Lower lobe of right lung (tissue), 2 donors: ENCODE measurements at places on chromosomes 13 and 19. TPM values are rescaled to one million over a fixed set of nuclear protein-coding genes. Genes with fewer than 3 reads are reported as not detected.

GRCh38 chr13:46355901-46356590, 31.0 kb downstream of the RUBCNL start:
- no peak for DNase-seq

DNA sequence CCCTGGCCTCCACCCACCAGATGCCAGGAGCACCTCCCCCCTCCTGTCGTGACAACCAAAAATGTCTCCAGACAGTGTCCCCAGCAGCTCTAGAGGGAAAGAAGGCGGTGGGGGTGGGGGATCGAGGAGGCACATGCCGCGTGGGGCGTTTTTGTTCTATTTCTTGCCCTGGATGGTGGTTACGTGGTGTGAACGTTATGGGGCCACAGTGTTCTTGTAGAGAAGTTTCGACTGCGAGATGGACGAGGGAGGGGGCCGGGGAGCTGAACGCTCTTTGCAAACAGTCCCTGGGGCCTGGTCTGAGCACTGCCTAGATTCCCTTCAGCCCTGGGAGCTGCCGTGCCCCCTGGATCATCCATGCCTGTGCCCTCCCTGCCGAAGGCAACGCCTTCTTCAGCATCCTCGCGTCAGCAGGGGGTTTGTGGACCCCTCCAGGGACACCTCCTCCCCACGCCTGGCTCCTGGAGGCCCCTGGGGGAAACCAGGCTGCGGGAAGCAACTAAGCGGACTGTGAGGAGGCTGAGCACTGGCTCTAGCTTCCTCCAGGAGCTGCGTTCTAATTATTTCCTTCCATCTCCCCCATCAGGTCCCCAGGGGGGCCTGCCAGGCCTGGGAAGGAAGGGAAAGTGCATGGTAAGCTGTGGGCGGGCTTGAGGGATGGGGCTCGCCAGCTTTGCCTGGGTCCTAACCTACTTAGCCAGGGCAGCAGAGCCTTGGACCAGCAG, 131.5 kb downstream of the IER2 start:
- no peak for DNase-seq

SH3GL1 gene
- 44.3 TPM for total RNA-seq

- DNase-seq, result peak; percentile 88
Observed at GRCh38 chr19:17721821-17722220, 2.5 kb downstream of the MAP1S start.

MEIS3 gene
- 5.3 TPM for total RNA-seq
